Stimulated activated CD4-positive, alpha-beta T cell treated with anti-CD3 and anti-CD28 coated beads, TNF-alpha, amount 100 ng/mL, for 4 hours (primary cell): ENCODE measurements at places on chromosomes 3 and 15.

DNA sequence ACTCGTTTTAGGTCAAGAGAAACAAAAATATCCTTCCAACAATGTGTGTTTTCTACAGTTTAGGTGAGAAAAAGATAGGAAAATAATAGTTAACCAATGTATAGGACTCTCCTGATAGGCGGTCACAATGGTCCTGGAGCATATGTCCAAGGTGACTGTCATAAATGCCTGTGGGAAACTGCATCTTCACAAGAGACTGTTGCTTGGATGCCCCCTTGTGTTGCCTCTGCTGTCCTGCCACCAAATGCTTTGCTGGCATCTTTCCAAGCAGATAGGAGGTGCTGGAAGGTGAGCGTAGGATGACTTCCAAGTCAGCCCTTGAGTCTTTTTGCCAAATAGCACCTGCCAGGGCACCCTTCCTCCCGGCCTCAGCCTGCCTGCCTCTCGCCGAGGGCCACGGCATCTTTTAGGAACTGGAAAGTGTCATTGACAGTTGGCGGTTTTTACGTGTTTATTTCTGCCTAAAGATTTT, 24.1 kb upstream of the SACM1L start:
- DNase-seq: no peak

DNA sequence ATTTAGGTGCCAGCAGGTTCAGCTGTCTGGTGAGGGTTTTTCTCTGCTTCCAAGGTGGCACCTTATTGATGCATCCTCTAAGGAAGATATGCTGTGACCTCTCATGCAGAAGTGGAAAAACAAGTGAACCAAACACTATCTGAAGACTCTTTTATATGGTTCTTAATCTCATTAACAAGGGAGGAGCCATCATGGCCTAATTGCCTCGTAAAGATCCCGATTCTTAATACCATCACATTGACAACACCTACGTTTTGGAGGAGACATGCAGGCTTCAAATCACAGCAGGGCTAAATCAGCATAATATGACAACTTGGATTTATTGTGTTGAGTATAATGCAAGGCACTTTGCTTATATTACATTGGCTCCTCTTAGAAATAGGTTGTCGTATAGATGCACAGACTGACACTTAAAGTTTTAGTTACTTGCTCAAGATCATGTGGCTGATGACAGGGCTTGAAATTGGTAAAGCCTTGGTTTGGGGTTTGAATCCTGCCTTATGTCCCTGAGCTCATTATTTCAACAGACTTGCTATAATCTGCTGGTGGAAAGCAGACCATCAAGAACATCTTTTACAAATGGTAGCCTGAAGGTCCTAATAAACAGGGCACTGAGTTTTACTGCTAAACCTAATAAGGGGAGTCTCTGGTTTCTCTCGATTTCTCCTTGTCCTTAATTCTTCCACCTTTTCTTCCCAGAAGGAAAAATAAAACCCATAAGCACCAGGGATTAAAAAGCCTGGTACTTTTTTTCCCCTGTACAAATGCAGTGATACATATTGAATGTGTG, 88.2 kb downstream of the PTPRG start:
- DNase-seq: no peak

DNA sequence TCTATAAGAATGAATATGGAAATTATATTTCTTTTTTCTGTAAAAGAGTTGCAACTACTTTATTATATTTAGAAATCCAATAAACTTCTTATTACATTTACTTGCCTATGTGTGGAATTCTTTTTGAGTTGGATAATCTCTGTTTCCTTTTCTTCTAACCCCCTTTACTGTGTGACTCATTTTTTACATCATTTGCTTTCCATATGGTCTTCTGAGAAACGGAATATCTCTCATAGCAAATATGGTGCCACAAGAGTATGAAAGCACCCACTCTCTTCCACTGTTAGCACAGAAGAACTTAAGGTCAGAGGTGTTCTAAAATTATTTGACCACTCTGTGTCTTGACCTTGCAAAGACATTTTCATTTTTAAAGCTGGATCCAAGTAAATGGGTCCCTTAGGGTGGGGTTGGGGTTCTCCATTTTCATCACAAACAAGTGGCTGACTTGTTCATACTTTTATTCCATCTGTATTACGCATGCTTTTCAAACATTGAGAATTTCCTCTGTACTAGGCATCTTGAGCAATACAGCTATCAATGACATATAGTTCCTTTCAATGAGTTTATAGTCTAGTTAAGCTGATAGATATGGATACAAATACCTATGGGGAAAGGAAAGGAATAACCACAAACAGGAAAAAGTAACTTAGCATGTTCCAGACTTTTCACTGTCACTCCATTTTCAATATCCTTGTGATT, 281.1 kb upstream of the TPRG1 start:
- no peak for DNase-seq

- DNase-seq: no peak
These were observed 305.8 kb downstream of the PLCL2 start for GRCh38 chr3:17190353-17191078.

- DNase-seq: no peak
These were observed 4.9 kb upstream of the FAM131A start for GRCh38 chr3:184332370-184333090.
